ENCODE measurements at places on chromosomes 7 and 10.
A peak's percentile ranks its signal among the peaks of the same experiment; 100 is the strongest.

DNA sequence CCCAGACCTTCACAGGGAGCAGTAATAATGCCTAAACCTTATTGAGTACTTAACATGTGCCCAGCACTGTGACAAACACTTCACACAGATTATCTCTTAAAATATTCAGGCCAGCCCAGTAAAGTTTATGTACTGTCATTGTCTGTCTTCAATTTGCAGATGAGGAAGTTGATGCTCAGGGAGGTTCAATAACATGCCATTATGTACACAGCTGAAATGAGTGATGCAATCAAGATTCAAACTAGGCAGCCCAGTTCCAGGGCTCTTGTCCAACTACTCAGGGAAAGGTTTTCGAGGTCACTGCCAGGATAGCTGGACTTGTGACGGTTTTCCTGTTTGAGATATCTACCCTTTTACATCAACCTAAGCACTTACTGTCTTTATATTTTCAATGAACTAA is 56.1 kb downstream of the AUTS2 start:
- peak; percentile 49 for DNase-seq

DNA sequence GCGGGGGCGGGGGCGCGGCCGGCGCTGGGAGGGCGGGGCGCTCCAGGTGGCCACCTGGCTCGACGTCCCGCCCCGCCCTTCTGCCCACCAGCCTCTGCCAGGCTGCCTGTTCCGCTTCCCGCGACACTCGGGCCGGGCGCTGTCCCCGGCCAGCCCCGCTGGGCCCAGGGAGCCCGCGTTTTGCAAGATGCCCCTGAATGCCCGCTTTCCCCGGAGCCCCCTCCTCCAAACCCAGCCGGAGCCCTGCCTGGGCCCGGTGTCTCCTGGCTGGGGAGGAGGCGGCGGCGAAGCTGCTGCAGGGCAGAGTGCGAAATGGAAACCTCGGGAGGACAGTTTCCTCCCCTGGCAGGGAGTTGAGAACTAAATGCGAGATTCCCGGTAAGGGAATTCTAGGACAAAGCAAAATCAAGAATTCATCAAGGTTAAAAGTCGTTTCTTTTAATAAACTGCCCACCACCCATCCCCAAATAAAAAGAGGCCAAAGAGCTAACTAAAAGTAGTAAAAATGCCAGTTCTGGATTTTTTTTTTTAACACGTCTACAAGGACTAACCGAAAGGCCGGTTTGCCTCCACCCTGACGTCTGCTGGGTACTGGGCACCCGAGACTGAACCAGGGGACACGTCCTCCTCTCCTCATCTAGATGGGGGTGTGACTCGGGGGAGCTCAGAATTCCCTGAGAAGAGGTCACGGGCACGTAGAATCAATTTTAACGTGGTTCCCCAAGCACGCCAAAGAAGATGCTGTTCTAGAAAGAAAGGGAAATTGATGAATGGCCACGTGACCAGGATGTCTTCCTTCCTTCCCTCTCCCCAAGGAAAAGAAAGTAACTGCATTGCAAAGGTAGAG is 200.4 kb upstream of the NFE2L3 start:
- DNase-seq: peak; percentile 6

DNA sequence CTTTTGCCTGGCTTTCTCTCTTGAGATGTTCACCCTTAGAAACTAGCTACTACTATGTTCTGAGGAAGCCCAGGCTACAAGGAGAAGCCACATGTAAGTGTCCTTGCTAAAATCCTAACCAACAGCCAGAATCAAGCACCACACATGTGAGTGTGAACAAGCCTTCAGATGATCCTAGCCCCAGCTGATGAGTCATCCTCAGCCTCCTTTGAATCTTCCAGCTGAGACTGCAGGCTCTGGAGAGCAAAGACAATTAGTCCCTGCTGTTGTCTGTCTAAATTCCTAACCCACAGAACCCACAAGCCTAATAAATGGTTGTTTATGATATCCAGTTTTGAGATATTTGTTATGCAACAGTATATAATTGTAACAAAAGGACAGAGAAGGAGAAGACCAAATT is 92.8 kb upstream of the TAC1 start:
- DNase-seq: no peak

GRCh38 chr7:158097453-158098124 is 490.0 kb downstream of the PTPRN2 start:
- DNase-seq: no peak

- DNase-seq: peak; percentile 56
These were observed 74.5 kb upstream of the SEMA3D start for GRCh38 chr7:85261336-85261735.

DNA sequence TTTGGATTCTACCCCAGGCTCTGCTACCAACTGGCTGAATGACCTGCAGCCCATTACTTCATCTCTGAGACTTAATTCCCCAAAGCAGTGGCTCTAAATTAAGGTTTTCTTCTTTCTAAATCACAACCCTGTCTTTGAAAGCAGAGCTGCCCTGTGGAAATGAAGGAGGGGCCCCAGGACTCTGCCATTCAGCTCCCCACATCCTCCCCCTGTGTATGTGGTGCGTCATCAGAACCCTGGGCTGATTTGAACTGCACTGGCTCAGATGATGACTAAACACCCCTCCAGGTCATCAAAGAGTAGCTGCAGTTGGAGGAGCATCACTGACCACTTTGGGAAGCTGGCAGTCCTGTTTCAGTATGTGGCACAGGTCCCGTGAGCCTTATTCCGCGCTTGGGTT is 46.6 kb downstream of the BPGM start:
- peak; percentile 97 for DNase-seq

DNA sequence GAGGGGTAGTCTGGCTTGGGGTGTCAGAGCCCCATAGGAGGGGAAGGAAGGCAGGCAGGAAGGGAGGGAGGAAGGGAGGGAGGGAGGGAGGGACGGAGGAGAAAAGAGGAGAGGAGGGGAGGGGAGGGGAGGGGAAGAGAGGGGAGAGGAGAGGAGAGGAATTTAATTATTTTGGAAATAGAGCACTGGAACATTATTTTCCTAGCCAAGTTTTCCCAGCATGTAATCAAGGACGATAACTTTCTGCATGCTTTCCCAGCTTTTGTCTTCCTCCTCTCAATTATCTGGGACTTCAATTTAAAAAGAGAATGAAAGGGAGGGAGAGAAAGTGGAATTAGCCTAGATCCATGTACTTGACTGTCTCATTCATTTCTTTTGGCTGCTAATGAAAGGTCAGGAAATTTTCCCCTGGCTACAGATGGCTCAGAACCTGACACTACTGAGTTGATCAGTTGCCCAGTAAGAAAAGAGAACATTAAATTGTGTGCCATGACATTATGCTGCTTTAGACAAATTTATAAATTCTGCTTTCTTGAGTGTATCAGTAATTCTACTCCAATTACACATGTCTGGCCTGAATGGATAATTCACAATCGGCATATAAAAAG is 148.8 kb downstream of the LRRC4 start:
- DNase-seq: no peak

DNA sequence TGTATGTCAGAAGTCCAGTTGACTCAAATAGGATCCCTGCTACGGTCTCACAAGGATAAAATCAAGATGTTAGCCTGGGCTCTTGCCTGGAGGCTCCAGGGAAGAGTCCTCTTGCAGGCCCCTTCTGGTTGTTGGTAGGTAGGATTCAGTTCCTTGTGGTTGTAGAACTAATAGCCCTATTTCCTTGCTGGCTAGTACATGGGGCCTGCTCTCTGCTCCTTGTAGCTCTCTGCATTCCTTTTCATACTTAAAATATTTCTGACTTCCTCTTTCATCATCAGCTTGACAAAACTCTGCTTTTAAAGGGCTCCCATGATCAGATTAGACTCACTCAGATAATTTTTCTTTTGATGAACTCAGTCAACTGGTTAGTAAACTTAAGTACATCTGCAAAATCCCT is 756.7 kb downstream of the GATA3 start:
- no peak for DNase-seq

GRCh38 chr7:151312356-151312755 is 29.3 kb upstream of the NUB1 start:
- DNase-seq: no peak

Data from fibroblast of skin of back (primary cell).